ENCODE measurements at places on chromosomes 16 and 17.

GRCh38 chr17:55177159-55177854, 87.5 kb upstream of the HLF start:
- no peak overlapping the region for H3K4me3 ChIP-seq
- H3K27ac ChIP-seq, result no peak overlapping the region
- no peaks in the 10 kb centered on the region for H3K36me3 ChIP-seq

GRCh38 chr17:82977606-82978005, 101.8 kb upstream of the METRNL start:
- DNase-seq, result no peak
- peaks cover 4% of the 10 kb centered on the region for H3K36me3 ChIP-seq
- no peak overlapping the region for H3K4me3 ChIP-seq

DNA sequence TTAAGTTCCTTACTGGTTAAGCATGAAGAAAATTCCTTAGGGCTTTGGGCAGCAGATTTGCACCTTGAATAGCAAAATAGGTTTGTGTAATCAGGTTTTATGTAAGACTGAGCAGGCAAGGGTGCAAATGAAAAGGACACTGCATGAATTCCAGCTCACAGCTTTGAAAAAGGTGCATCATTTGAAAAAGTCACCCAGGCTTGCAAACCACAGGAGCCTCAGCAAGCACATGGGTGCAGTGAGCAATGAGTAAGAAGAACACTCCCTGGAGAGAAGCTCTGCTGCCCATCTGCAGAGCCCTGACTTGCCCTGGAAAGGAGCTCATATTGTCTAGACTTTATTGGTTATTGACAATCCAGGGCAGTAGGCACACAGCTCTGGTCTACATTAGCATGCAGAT, 165.6 kb upstream of the KCNJ16 start:
- H3K4me1 ChIP-seq, result no peaks in the 10 kb centered on the region
- no peak overlapping the region for H3K4me3 ChIP-seq
- no peak overlapping the region for H3K27ac ChIP-seq
- DNase-seq, result no peak
- H3K27me3 ChIP-seq, result no peaks in the 10 kb centered on the region

DNA sequence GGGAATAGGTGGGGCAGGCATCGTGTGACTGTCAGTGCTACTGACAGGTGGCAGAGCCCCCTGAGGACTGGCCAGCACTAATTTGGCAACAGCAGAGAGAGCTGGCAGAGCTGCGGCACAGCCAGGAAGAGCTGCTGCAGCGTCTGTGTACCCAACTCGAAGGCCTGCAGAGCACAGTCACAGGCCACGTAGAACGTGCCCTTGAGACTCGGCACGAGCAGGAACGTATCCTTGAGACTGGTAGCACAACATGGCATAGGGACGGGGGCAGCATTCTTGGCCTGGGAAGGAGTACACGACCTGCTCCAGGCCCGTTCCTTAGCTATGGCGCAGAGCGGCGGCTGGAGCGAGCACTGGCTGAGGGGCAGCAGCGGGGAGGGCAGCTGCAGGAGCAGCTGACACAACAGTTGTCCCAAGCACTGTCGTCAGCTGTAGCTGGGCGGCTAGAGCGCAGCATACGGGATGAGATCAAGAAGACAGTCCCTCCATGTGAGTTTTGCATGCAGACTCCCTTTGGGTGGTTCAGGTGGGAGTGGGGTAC, 3.0 kb upstream of the NRN1L start:
- H3K4me1 ChIP-seq, result no peaks in the 10 kb centered on the region
- DNase-seq, result no peak
- peaks cover 69% of the 10 kb centered on the region for H3K36me3 ChIP-seq
- no peaks in the 10 kb centered on the region for H3K27me3 ChIP-seq
- H3K27ac ChIP-seq, result no peak overlapping the region

- H3K4me1 ChIP-seq, result no peaks in the 10 kb centered on the region
- no peak for DNase-seq
- H3K36me3 ChIP-seq, result no peaks in the 10 kb centered on the region
- no peak overlapping the region for H3K4me3 ChIP-seq
Observed at GRCh38 chr16:75237398-75238131, 13.9 kb downstream of the BCAR1 start.

GRCh38 chr16:4233431-4233830, 8.4 kb downstream of the SRL start:
- H3K27me3 ChIP-seq, result peaks cover 19% of the 10 kb centered on the region
- H3K36me3 ChIP-seq, result no peaks in the 10 kb centered on the region
- no peak overlapping the region for H3K4me3 ChIP-seq
- H3K27ac ChIP-seq, result no peak overlapping the region
- H3K4me1 ChIP-seq, result no peaks in the 10 kb centered on the region

DNA sequence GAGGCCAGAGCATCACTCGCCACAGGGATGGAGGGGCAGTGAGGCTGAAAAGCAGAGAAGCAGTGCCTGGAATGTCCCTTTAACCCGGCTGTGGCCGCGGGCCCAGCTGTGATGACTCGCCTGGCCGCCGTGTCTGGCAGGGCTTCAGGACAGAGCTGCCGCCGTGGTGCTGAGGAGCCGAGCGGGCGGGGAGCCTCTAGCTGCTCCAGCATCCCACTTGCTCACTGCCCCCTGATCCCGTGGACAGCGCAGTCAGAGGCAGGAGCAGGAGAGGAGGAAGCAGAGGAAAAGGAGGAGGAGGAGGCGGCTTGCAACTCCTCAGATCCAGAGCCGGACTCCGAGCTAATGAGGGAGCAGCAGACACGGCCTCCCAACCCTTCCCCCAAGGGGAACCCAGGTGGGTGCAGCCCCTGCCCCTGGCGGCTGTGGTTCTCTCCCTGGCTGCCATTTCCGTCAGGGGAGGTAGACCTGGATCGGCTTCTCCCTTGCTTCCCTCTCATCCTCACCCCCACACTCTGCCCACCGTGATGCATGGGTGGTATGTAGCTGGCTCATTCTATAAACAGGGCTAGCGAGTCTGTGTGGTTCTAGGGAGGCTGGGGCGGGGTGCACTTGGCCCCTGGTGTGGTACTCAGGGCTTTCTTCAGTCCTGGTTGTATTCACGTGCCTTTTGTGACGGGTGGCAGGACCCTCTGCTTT, 165.7 kb downstream of the CMIP start:
- H3K4me1 ChIP-seq, result no peaks in the 10 kb centered on the region
- no peaks in the 10 kb centered on the region for H3K27me3 ChIP-seq
- DNase-seq, result no peak

- no peak overlapping the region for H3K4me3 ChIP-seq
- H3K27me3 ChIP-seq, result no peaks in the 10 kb centered on the region
- peaks cover 45% of the 10 kb centered on the region for H3K36me3 ChIP-seq
- H3K4me1 ChIP-seq, result peaks cover 26% of the 10 kb centered on the region
Observed at GRCh38 chr17:58324056-58324408, 4.6 kb downstream of the TSPOAP1 start.

DNA sequence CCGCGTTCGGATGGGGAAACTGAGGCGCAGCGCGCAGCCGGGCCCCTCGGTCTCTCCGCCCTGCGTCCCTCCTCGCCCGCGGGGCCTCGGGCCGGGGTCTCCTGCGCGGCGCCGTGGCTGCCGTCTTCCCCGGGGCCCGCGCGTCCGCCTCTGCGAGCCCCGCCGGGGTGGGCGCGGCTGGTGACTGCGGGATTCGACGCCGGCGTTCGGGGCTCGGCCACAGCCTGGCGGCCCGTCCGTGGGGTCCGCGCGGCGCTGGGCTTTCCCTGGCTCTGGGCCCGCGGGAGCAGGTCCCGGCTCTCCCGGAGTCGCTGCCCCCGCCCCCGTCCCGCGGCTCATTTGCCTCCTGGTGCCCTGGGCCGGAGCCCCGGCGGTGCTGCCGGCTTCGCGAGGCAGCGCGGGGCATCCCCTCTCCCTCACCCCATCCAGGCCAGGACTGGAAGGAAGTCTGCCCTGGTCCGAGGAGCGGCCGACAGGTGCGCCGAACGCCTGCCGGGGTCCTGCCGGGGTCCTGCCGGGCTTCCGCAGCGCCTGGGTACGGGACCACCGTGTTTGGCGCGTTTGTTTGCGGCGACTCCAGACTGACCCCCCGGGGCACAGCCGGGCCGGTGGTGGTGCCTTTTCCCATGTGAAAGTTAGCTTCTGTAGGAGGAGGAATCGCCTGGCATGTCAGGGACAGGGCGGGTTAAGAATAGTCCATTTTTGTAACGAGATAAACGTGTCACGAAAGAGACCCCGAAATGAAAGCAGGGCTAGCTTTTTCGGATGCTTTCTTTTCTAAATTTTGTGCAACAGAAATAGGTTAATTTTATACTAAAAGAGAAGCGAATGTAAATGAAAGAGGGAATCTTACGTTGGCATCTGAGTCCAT, 671 bp downstream of the CHMP6 start:
- no peak overlapping the region for H3K27ac ChIP-seq
- peaks cover 18% of the 10 kb centered on the region for H3K36me3 ChIP-seq
- H3K4me1 ChIP-seq, result peaks cover 26% of the 10 kb centered on the region

GRCh38 chr17:59073972-59074371, 32.7 kb downstream of the TRIM37 start:
- H3K36me3 ChIP-seq, result peaks cover 43% of the 10 kb centered on the region
- no peak for DNase-seq
- no peaks in the 10 kb centered on the region for H3K27me3 ChIP-seq
- no peak overlapping the region for H3K27ac ChIP-seq
- no peak overlapping the region for H3K4me3 ChIP-seq

GRCh38 chr17:27944546-27945332, 51.6 kb upstream of the LYRM9 start:
- no peak overlapping the region for H3K27ac ChIP-seq
- no peaks in the 10 kb centered on the region for H3K4me1 ChIP-seq
- no peaks in the 10 kb centered on the region for H3K36me3 ChIP-seq
- no peak overlapping the region for H3K4me3 ChIP-seq
- DNase-seq, result no peak

DNA sequence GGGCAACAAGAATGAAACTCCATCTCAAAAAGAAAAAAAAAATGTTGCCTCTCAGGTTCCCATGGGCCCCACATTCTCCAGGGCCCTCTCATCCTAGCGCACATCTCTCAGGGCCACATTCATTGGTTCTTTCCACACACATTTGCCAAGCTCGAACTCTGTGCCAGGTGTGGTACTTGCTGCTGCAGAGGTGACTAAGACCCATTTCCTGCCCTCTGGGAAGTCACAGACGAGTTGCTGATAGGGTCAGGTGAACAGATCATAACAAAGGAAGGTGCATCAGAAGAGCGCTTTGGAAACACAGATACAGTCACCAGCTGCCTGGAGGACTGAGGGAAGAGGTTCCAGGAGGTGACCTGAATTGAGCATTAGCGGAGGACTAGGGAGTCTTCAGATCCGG, 1.0 kb downstream of the GSDMA start:
- H3K4me1 ChIP-seq, result peaks cover 32% of the 10 kb centered on the region
- H3K27ac ChIP-seq, result peak overlapping the region; percentile 8
- DNase-seq, result peak; percentile 25
- no peaks in the 10 kb centered on the region for H3K36me3 ChIP-seq
- peaks cover 10% of the 10 kb centered on the region for H3K27me3 ChIP-seq
- no peak overlapping the region for H3K4me3 ChIP-seq

DNA sequence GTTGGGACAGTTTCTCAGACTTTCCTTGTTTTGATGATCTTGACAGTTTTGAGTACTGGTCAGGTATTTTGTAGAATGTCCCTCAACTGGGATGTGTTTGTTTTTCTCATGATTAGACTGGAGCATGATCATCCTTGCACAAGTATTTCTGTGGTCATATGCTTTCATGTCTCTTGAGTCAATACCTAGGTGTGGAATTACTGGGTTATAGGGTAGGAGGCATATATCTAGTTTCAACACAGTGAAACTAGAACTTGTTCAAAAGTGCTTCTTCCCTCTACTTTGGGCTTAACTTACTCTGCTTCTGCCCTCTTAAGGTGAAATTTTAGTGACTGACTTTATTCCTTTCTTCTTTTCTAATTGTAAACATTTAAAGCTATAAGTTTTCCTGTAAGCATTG, 30.1 kb downstream of the IKZF3 start:
- no peak overlapping the region for H3K27ac ChIP-seq
- H3K36me3 ChIP-seq, result peaks cover 37% of the 10 kb centered on the region
- peaks cover 3% of the 10 kb centered on the region for H3K4me1 ChIP-seq
- no peaks in the 10 kb centered on the region for H3K27me3 ChIP-seq
- DNase-seq, result no peak
- no peak overlapping the region for H3K4me3 ChIP-seq

DNA sequence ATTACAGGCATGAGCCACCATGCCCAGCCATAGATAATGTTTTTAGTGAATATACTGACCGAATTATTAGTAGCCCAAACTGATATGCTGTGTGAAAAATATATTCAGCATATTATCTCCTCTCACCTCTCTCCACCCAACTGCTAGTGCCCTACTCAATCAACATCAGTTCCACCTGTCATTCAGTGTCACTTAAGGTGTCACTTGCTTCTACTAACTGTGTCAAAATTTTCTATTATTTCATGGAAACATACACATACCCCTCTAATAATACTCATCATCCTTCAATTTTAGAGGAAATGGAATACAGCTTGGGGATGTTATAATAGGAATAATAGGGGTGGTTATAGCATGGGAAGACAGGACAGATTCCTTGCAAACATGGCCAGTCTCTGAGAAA, 12.6 kb downstream of the EFCAB3 start:
- H3K4me1 ChIP-seq, result no peaks in the 10 kb centered on the region
- DNase-seq, result no peak
- H3K27me3 ChIP-seq, result peaks cover 18% of the 10 kb centered on the region

- H3K4me3 ChIP-seq, result no peak overlapping the region
- H3K27me3 ChIP-seq, result no peaks in the 10 kb centered on the region
- no peak overlapping the region for H3K27ac ChIP-seq
- H3K36me3 ChIP-seq, result no peaks in the 10 kb centered on the region
Observed at GRCh38 chr17:31216031-31216751, 80.8 kb downstream of the OMG start.

GRCh38 chr17:35170968-35171771, 23.0 kb downstream of the SLC35G3 start:
- peaks cover 23% of the 10 kb centered on the region for H3K4me1 ChIP-seq
- DNase-seq, result no peak
- H3K36me3 ChIP-seq, result no peaks in the 10 kb centered on the region
- no peaks in the 10 kb centered on the region for H3K27me3 ChIP-seq
- no peak overlapping the region for H3K4me3 ChIP-seq

GRCh38 chr17:80145076-80146075, 1.6 kb downstream of the EIF4A3 start:
- H3K4me1 ChIP-seq, result peaks cover 50% of the 10 kb centered on the region
- peak; percentile 34 for DNase-seq
- no peaks in the 10 kb centered on the region for H3K27me3 ChIP-seq
- H3K4me3 ChIP-seq, result peak overlapping the region; percentile 87
- peak overlapping the region; percentile 74 for H3K27ac ChIP-seq

DNA sequence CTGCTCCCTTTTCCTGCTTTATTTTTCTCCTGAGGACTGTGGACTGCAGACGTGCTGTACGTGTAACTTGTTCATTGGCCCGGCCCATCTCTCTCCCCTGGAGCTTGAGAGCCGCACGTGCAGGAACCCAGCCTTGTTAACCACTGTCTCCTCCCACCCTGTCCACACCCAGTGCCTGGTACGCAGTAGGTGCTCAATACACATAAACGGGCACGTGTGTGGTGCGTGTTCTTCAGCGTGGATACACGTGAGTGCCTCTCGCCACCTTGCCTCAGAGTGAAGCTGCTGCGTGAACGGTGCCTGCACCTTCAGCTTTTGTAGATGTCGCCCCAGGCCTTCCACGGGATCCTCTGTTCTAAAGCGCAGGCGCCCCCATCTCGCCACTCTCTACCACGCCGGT, 96.3 kb upstream of the CHMP6 start:
- DNase-seq, result peak; percentile 33
- peaks cover 83% of the 10 kb centered on the region for H3K36me3 ChIP-seq
- H3K4me1 ChIP-seq, result peaks cover 92% of the 10 kb centered on the region
- H3K27me3 ChIP-seq, result no peaks in the 10 kb centered on the region
- H3K4me3 ChIP-seq, result peak overlapping the region; percentile 94

Data from activated CD4-positive, alpha-beta memory T cell treated with anti-CD3 and anti-CD28 coated beads, Interleukin-2, amount 10 ng/mL, durations not matched to agents 7 days and 5 days (primary cell).